ENCODE measurements at places on chromosomes 5 and 9.

- DNase-seq = no peak
Measured at GRCh38 chr5:133006653-133007052, 19.7 kb downstream of the ZCCHC10 start.

- no peak for DNase-seq
Measured at GRCh38 chr5:90368454-90369246, 40.9 kb downstream of the CETN3 start.

- DNase-seq = no peak
Measured at GRCh38 chr5:5295351-5295750, 127.1 kb upstream of the ICE1 start.

DNA sequence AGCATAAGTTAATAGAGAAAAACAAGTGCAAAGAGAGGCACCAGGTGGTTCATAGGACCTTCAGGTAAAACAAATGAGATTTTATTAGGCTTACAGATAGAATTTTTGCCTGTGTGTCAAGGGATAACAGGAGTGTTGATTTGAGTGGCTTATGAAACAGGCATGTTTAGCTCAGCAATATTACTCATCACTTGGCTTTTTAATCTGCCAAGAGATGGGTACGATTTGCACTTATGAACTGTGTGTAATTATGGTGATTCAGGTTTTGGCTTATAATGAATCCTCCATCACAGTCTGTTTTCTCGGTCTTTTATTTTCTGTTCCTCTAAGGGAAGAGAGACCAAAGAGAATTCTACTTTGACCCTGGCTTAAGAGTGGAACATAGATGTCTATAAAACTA lies 199.3 kb downstream of the DMRTA1 start:
- no peak for DNase-seq

GRCh38 chr5:141420855-141421488 lies at the start of gene PCDHGA11:
TSS of gene PCDHGA11 (plus strand) at chr5:141421051. CDS start at chr5:141421228, 177 bp downstream.
- DNase-seq = no peak
